ENCODE measurements at places on chromosomes 2 and 18.

DNA sequence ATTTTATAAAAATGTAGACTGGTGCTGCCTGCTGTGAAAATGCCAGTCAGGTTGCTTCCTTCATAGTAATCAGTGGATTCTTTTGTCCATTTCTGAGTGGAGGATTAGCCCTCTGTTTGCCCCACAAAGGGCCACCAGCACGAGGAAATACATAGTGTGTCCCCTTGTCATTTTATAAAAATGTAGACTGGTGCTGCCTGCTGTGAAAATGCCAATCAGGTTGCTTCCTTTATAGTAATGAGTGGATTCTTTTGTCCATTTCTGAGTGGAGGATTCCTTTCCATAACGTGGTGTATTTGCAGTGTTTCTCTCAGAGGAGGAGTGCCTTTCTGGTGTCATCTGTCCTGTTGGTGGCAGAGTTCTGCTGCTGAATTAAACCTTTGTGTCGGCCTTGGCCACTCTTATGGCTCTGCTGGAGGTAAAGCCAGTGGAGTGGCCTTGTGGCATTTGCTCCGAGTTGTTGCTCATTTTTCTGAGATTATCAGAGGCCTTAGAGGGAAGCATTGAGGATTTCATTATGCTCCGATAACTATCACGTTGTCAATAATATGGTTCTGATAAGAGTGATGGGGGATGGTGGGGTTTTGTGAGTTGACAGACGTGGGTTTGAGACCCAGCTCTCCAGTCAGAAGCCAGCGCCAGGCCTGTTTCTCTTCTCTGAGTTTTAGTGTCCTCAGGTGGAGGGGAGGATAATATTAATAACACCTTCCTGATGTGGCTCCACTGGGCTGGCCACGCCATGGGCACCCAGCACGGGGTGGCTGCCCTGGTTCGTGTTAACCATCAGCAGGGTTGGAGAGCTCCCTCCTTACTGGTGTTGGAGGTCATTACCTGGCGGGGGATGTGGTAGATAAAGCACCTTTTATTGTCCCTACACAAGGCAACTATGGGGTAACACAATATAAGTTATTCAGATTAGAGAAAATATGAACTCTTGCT is 96.6 kb downstream of the NEDD4L start:
- DNase-seq: no peak

- DNase-seq: no peak
Measured at GRCh38 chr2:53701221-53701620, 66.4 kb upstream of the CHAC2 start.

DNA sequence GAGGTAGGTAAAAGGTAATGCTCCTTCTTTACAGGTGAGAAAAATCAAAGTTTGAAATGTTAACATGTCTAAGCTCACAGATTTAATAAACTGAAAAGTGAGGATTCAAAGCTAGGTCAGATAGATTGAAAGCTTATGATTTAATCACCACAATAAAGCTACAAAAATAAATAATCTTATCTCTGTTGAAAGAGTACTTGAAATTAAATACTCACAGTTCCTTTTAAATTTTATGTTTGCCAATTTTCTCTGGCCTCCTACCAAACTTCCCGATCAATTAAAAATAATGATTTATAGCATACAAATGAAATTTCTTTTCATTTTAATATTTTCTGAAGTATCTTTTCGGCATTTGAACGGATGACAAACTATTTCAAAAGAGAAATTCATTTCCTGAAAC is 77.3 kb downstream of the GAREM1 start:
- DNase-seq: no peak

GRCh38 chr2:80028584-80028983 is 276.0 kb downstream of the LRRTM1 start:
- DNase-seq: no peak

DNA sequence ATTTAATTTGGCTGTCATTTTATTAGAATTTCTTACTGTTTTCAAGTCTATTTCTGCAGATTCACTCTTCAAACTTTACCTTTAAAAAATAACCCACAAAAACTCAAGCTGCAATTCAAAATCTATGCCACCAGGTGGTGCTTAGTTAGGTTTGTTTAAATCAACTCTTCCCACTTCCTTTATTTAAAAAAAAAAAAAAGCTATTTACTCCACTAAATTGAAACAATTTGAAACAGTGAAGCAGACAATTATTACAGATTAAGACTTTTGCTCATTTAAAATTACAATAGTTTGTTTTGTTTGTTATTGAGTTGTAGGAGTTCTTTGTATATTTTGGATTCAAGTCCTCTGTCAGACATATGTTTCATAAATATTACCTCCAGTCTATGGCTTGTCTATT is 300.0 kb downstream of the PDE11A start:
- DNase-seq: no peak

- no peak for DNase-seq
Measured at GRCh38 chr2:1766851-1767811, 22.8 kb upstream of the PXDN start.

GRCh38 chr18:2818281-2818680 is 28.5 kb upstream of the EMILIN2 start:
- no peak for DNase-seq

DNA sequence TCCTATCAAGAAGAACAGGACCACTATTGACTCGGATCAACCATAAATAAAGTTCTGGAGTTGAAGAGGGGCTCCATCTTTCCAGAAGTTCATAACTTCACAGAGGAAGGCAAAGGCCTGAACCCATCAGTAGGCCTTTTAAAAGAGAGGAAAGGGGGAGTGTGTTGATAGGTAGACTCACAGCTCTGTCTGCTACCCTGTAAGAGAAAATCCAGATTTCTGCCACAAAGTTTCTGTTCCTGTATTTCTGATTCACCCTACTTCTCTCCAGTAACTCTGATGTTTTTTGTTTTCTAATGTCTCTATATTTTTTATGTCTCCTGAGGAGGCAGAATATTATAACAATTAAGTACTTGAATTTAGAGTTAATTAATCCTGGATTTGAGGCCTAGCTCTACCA is 564.0 kb downstream of the TNS1 start:
- no peak for DNase-seq

DNA sequence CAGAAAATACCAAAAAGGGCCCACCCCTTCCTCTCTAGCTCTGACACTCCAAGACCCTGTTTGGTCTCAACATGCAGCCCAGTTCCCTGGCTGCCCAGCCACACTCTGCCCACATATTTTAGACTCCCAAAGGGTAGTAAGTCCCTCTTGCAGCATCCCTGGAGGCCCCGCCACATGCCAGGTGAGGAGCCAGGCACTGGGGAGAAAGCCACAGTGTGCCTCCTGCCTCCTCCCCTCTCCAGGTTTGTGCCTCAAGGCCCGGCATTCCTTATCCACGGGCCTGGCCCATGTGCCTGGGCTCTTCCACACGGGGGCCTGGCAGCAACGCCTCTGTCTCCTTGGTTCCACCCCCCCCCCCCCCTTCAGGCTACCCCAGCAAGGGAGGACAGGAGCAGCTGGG is 75.5 kb downstream of the HS1BP3 start:
- DNase-seq: no peak
